Nephron progenitor cell (in vitro differentiated cells): ENCODE measurements at places on chromosomes 13 and 19.
A peak's percentile ranks its signal among the peaks of the same experiment; 100 is the strongest.

GRCh38 chr13:41061914-41062837, 867 bp downstream of the WBP4 start:
- H3K4me1 ChIP-seq: peaks cover 56% of the 10 kb centered on the region
- H3K27me3 ChIP-seq: peaks cover 6% of the 10 kb centered on the region
- H3K36me3 ChIP-seq: peaks cover 24% of the 10 kb centered on the region
- peak overlapping the region; percentile 100 for H3K27ac ChIP-seq
- no peak for DNase-seq

DNA sequence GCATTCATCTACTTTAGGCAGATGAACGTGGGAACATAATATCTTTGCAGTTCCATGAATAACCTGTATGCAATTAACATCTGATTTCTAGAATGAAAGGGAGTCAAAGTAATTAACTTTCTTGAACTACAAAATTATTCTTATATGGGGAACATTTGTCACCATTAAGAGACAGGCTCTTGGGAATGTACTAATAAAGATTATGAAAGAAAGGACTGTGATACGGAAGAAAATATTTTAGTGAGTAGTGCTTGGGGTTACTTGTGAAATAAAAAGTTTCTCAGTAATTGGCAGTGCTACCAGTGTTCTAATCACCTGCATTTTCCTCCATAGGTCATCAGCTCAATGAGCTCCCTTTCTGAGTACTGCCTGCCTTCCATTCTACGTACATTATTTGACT, 85.4 kb downstream of the FRY start:
- no peaks in the 10 kb centered on the region for H3K36me3 ChIP-seq
- H3K4me1 ChIP-seq: peaks cover 14% of the 10 kb centered on the region
- no peak overlapping the region for H3K4me3 ChIP-seq
- DNase-seq: no peak
- no peak overlapping the region for H3K27ac ChIP-seq

DNA sequence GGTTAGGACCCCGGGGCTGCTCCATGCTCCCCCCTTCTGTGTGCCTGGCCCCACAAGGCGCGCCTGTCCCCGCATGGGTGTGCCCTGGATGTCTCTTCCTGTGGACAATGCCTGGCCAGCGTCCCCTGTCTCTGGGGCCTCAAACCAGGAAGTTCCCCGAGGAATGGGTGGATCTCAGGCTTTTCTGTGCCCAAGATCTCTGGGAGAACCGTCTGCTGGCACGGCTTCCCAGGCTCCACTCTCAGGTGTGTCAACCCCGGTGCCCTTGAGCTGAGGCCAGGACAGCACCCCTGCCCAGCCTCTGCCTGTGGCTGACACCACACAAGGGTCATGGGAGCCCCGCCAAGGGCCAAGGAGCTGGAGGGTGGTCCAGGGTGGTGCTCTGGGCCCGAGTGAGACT, 15.7 kb downstream of the ZNF444 start:
- H3K4me3 ChIP-seq: no peak overlapping the region
- DNase-seq: no peak
- no peak overlapping the region for H3K27ac ChIP-seq
- H3K27me3 ChIP-seq: no peaks in the 10 kb centered on the region
- peaks cover 67% of the 10 kb centered on the region for H3K36me3 ChIP-seq

DNA sequence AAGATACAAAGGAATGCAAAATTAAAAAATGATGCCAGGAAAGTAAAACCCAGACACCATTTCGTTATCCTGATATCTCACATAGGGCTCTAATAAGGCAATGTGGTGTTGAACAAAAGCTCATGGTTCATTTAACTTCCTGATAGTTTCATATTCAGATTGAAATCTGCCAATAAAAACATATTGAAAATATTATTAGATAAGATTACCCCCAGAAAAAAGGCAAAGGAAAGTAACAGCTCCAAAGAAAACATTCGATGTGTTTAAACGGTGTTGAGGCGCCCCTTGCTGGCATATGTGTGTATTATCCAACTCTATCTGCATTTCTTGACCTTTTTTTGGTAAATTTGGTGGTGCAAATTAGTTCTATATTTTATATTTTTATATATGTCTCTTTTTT, 75.9 kb downstream of the ESD start:
- H3K36me3 ChIP-seq: peaks cover 36% of the 10 kb centered on the region
- peaks cover 44% of the 10 kb centered on the region for H3K4me1 ChIP-seq
- H3K27me3 ChIP-seq: no peaks in the 10 kb centered on the region
- H3K27ac ChIP-seq: no peak overlapping the region
- H3K4me3 ChIP-seq: no peak overlapping the region
- DNase-seq: peak; percentile 53
